ENCODE measurements at places on chromosomes 7 and 10.

GRCh38 chr7:47480576-47481538 is 101.1 kb downstream of the TNS3 start:
- no peak for DNase-seq

GRCh38 chr10:81019029-81019890 is 481.6 kb downstream of the SH2D4B start:
- DNase-seq: no peak

GRCh38 chr10:102869258-102870198 is at the start of gene AS3MT:
TSS of gene AS3MT (plus strand) at chr10:102869470. CDS start at chr10:102869593, 123 bp downstream.
- DNase-seq: no peak

- no peak for DNase-seq
These were observed 169.2 kb downstream of the PRKAG2 start for GRCh38 chr7:151707757-151708156.

- DNase-seq: no peak
These were observed 37.7 kb upstream of the TOMM7 start for GRCh38 chr7:22860337-22860736.

GRCh38 chr10:120420421-120420820 is 36.6 kb upstream of the PLPP4 start:
- no peak for DNase-seq

GRCh38 chr7:28999427-28999826 is 41.3 kb upstream of the TRIL start:
- DNase-seq: no peak

DNA sequence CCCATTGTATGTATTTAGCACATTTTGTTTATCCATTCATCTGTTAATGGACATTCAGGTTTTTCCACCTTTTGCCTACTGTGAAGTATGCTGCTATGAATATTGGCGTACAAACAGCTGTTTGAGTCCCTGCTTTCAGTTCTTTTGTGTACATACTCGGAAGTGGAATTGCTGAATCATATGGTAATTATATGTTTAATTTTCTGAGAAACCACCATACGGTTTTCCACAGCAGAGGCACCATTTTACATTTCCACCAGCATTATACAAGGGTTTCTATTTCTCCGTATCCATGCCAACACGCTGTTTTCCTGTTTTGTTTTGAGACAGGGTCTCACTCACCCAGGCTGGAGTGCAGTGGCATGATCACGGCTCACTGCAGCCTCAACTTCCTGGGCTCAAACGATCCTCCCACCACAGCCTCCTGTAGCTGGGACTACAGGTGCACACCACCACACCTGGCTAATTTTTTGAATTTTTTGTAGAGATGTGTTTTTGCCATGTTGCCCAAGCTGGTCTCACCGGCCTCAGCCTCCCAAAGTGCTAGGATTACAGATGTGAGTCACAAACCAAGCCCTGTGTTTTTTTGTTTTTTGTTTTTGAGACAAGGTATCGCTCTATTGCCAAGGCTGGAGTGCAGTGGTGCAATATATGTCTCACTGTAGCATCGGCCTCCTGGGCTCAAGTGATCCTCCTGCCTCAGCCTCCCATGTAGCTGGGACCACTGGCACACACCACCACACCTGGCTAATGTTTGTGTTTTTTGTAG is 22.1 kb upstream of the FBXW4 start:
- no peak for DNase-seq

GRCh38 chr10:26437637-26438461 is at the start of gene APBB1IP:
TSS of gene APBB1IP (plus strand) at chr10:26438341. CDS start at chr10:26492327, 53,986 bp downstream.
- peak; percentile 51 for DNase-seq

- no peak for DNase-seq
These were observed 89.3 kb downstream of the ZMYND11 start for GRCh38 chr10:224571-224970.

GRCh38 chr7:8133188-8133848 is 128.6 kb downstream of the ICA1 start:
- DNase-seq: no peak

GRCh38 chr7:140310337-140311002 is 87.9 kb downstream of the SLC37A3 start:
- no peak for DNase-seq

DNA sequence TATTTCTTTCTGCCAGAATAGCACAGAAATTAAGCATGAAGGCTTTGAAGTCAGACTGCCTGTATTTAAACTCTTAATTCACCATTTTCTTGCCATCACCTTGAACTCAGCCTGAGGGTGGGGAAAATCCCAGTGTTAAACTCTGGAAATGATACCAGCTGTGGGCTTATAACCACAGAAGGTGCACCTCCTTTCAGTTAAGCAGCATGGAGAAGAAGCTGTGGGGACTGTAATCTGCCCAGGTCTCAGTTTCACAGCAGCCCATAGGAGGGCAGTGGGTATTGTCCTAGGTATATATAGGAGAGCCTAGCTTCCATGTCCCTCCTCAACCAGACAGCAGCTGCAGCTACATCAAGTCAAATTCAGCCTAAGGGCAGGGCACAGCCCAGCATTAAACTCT is 241.6 kb downstream of the HPSE2 start:
- DNase-seq: no peak

- no peak for DNase-seq
These were observed 52.5 kb upstream of the NKX6-2 start for GRCh38 chr10:132838346-132838970.

- DNase-seq: no peak
These were observed 281.8 kb downstream of the PAXIP1 start for GRCh38 chr7:154721086-154721485.

- DNase-seq: no peak
These were observed 251.2 kb upstream of the GRB10 start for GRCh38 chr7:51033727-51034520.

DNA sequence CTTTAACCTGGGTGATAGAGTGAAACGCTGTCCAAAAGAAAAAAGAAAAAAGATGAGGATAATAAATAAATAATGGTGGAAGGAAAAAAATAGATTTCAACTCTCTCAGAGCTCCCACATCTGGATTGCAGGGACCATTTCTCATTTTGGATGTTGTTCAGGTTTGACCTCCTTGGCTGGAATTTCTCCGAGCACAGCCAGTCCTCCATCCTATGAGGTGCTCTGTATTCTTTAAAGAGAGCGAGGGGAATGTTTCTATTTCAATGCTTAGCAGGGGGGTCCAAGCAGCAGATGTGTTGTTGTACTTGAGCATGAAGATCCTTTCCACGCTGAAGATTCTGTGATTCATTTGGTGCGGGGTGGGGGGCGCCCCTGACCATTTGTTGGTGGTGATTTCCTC is 17.7 kb upstream of the SEPHS1 start:
- DNase-seq: no peak

DNA sequence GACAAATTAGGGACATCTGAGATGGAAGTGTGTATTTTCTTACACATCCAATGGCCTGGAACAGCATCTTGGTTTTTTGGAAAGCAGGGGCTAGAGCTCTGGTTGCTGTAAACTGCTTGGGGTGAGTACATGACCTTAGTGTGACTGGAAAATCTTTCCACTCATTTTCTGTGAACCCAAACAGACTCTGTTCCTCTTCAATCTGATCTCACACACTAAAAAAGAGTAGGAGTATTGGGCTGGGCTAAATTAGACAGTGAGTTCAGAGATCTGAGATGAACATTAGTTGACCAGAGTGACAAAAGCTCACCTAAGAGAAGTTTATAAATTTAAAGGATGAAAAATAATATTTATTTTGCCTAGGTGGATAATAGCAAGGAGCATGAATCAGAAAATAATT is 59.2 kb downstream of the OR13A1 start:
- DNase-seq: no peak

DNA sequence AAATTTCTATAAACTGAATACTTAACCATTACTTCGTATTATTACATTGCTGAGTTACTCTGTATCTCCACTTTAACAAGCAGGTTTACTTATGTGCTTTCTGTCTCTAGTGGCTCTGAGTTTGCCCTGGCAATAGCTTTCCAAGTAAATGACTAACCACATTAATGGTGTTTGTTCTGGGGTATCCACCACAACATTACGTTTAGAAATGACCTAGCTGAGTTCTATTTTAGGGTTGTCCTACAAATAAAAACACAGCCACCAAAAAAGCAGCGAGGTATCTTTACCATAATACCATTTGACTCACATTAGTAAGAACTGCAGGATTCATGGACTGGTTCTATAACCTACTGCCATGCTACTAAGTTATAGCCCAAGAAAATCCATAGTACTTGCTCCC is 83.1 kb downstream of the HIBADH start:
- DNase-seq: no peak

- DNase-seq: no peak
These were observed 77.1 kb downstream of the ARHGAP22 start for GRCh38 chr10:48527756-48528155.

- no peak for DNase-seq
These were observed 208.3 kb downstream of the PRPF18 start for GRCh38 chr10:13794992-13795612.

DNA sequence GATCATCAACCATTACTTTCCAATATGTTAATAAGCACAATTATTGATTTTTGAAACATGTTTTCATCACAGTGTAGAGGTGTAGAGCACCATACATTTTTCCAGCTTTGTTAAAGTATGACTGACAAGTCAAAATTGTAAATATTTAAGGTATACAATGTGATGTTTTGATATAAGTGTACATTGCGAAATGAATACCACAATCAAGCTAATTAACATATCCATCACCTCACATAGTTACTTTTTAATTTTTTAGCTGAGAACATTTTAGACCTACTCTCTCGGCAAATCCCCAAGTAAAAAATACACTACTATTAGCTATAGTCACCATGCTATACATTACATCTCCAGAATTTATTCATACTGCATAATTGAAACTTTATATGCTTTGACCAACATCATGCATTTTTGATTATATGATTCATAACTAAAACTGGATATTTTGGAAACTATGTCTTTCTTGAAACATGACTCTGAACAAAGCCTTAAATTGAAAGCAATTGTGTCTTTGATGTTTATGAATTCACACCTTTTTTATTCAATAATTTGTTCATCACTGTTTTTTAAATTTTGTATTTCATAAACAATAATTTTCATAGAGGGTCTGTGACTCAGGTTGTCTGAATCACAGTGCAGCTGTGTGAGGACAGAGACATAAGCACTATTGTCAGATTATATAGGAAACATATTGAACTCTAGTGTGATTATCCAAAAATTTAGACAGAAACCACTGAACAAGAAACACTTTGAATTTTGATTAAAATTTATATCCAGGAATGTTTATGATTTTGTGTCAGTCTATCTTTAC is 486.1 kb downstream of the SEMA3D start:
- DNase-seq: no peak

GRCh38 chr10:73771722-73772280 is 10.0 kb upstream of the CHCHD1 start:
- DNase-seq: peak; percentile 81

GRCh38 chr10:93894516-93895378 is 969 bp downstream of the SLC35G1 start:
- no peak for DNase-seq

DNA sequence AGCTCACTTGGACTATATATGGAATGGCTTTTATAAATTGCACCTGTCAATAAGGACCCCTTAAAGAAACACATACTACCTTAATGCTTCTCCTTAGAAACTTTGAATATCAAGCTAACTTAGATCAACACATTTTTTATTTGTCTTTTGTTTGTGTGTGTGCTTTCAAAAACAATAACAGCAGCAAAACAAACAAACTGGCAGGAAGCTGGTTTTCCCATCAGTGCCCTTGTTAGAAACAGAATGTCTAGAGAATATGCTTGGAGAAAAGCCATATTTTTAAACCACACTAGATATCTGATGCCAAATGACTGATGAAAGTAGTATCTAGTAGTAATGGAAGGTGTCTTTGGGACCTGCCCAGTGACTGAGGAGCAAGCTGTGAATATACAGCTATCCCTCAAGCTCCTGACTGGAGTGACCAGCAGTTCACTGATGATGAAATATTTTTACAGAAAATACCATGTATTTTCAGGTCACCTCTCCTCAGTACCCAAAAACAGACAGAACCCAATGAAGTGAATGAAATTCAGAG is 1.0 kb downstream of the PDE1C start:
- DNase-seq: no peak

DNA sequence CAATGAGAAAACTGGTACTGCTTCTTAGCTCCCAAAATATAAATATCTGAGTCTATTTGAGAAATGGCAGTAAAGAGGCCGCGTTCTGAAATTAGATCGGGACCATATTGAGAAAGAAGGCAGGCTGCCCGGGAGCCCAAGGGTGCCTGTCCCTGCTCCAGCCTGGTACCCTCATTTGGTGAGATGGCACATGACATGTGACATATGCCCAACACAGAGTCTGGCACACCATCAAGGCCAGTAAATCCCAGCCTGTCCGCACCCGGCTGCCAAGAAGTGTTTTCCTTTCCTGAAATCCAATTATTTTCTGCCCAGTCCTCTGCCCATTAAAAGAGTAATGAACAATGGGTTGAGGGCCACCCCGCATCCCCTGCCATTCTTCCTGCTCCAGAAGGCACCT is 66.4 kb downstream of the CDH23 start:
- DNase-seq: no peak

GRCh38 chr7:75662579-75663301 is 76.0 kb downstream of the HIP1 start:
- DNase-seq: no peak

DNA sequence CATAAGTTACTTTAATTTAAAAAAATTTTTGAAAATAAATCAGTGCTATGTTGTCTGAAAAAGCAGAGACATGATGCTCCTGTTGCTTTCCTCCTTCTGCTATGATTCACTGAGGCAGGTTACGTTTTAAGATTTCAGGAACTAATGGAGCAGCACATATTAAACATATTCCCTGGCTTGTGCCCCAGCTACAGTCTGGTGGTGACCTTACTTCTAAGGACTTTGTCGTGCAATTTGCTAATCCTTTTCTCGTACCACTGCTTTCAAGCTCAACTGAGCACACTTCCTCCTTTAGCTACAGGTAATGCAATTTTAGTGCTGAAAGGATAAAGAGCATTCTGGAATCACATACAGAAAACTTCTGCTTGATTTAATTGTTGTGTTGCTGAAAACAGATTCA is 16.2 kb upstream of the PRR15 start:
- no peak for DNase-seq

- no peak for DNase-seq
These were observed 1.5 kb downstream of the PLCE1 start for GRCh38 chr10:93995182-93995581.

Measured in CD4-positive, alpha-beta T cell treated with Interleukin-15 for 4 hours (primary cell).